NCI-H524 treated with DMSO at 0.1 percent for 48 hours (cell line): ENCODE measurements at places on chromosomes 5 and 9.
A peak's percentile ranks its signal among the peaks of the same experiment; 100 is the strongest.

DNA sequence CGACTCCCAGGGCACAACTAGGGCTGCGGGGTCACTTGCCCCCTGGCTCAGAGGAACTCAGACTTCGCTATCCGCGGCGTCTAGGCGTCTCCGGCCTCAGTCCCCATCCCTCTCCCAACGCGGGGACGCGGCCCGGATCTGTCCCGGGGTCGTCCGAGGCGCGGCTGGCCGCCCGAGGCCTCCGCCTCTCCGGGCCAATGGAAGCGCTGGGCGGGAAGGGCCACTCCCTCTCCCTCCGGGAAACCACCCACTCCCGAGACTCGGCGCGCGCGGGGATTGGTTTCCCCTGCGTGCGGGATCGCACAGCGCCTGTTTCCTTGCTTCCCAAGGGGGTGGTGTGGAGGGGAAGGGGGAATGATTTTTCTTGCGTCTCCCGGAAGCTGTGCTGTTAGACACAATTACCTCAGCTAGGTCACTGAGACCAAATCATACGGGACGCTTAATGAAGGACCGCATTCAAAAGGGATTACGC, 38.3 kb downstream of the NR2F1 start:
- peak; percentile 75 for DNase-seq

DNA sequence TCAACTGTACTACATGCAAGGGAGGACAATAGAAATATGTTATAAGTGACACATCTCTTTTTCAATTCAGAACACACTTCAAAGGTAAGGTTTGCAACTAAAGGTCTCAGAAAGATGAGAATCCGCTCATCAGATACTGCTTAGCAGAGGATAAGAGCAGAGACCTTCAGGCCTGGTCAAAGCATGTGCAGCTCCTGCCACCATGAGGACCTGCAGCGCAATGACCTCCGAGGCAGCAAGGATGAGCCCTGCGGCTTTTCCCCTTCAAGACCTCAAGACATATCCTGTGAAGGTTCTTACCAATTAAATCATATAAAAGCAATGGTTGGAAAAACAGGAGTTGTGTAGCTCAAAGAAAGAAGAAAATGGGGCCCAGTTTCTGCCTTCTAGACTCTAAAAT, 135.8 kb downstream of the TRIM36 start:
- no peak for DNase-seq

GRCh38 chr5:179324760-179325295, 20.4 kb downstream of the ADAMTS2 start:
- no peak for DNase-seq

GRCh38 chr5:131462454-131462853, 172.6 kb downstream of the RAPGEF6 start:
- DNase-seq: no peak

DNA sequence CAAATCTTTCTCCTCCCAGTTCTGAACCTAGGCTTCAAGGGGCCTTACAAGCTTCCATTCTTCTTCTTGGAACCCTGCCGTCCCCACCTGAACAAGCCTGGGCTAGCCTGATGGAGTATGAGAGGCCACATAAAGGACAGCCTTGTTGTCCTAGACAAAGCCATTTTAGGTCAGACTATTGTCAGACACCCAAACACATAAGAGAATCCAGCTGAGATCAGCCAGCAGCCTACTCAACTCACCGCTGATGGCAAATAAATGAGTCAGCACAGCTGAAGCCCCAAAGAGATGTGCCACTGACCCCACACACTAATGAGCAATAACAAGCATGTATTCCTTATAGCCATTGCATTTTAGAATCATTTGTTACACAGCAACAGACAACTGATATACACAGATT, 33.8 kb downstream of the SVEP1 start:
- DNase-seq: no peak

GRCh38 chr5:166324372-166324771, 1967.1 kb upstream of the WWC1 start:
- DNase-seq: no peak

DNA sequence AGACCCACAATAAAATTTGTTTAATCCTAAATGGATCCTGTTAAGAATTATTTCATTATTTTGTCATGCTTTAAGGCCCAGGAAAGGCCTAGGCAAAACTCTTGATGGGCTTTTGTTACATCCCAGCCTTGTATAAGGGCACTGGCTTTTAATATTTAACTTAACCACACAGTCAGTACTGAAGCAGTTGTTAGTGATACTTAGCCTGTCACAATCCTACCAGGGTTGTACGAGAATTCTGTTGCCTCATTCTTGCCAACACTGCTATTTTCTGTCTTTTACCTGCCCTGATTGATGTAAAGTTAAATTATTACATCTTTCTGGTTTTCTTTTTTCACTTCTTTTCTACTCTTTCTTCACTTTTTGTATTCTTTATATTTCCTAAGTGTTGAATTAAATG, 10.9 kb downstream of the ZNF169 start:
- DNase-seq: no peak

- DNase-seq: no peak
Observed at GRCh38 chr9:133429641-133430161, 7.5 kb downstream of the ADAMTS13 start.

GRCh38 chr5:128762661-128763306, 202.5 kb upstream of the SLC27A6 start:
- no peak for DNase-seq

DNA sequence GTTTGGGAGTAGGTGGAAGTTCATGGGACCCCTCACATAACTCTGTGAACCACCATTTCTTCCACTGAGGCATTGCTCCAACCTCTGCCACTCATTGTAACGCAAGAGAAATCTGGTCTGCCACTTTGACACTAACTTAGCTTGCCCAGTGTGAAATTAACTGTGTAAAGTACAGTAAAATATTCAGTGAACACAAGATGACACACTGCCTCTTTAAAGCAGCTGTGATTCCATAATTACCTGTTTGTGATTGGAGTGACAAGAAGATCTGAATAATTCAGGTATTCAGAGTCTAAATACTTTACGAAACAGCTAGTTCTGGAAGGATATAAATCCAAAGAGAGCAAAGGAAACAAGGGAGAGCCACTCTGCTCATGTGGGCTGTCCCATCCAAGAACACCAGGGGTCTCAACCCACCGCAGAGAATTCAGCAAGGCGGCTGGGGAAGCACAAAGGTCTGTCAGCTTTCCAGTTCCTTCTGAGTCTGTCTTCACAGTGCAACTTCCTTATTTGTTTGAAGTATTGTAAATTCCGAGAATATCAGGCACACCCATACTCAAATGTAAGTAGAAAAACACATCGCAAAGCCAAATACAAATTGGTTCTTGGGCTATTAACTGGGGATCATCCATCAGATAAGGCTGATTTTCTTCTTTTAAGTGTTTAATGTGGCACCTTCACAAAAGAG, 86.9 kb downstream of the GNAQ start:
- DNase-seq: no peak

- no peak for DNase-seq
Observed at GRCh38 chr5:67620424-67621397, 424.1 kb upstream of the CD180 start.
